Activated T-cell treated with anti-CD3 and anti-CD28 coated beads, Interleukin-2, amount 50 U/mL, for 72 hours (primary cell): ENCODE measurements at places on chromosomes 4 and X.

DNA sequence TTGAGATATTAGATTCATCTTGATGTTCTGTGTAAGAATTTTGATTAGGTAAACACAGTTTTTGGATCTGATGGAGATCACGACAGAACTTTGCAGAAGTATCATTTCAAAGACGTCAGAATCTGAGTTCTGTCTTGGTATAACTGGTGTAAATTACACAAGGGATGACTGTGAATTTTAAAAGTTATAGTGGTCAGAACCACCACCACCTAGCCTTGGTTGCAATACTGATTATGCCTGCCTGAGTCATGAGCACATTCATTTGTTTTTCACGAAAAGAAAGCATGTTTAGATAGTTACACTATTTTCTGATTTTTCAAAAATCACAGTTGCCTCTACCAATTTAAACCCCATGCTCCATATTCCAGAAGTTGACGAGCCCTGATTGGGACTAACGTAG lies 54.8 kb downstream of the ZFX start:
- no peak for DNase-seq

- DNase-seq, result peak; percentile 88
Observed at GRCh38 chrX:49163555-49164419, 1.2 kb downstream of the MAGIX start.

DNA sequence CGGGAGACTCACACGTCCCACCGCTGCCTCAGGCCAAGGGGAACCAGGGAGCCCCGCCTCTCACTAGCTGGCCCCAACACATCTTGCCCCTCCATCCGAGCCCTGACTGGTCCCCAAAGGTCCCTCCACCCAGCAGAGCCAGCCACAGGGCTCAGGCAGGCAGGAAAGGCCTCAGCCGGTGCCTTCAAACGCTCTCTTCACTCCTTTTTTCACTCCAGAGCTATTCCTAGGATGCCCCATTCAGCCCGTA lies 1.5 kb upstream of the ARHGAP4 start:
- no peak for DNase-seq

- peak; percentile 23 for DNase-seq
Observed at GRCh38 chrX:118569676-118570075, 74.1 kb downstream of the DOCK11 start.

DNA sequence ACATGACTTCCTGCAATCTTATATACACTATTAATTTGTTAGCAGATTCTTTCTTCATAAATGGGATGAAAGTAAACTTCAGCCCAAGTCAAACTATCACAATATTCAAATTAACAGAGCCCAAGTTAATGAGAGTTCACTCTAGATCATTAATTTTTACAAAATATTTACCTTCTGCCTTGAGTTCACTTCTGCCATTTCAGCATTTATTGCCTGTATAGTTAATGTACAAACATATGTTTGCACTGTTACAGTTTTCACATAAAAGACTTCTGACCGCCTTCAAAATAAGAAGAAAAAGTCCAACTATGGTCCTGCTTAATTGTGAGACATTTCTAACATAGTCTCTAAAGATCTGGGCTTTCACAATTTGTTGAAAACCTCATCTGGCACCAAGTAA lies 46.9 kb downstream of the GPC3 start:
- no peak for DNase-seq
